ENCODE measurements at places on chromosomes 16 and 17.

DNA sequence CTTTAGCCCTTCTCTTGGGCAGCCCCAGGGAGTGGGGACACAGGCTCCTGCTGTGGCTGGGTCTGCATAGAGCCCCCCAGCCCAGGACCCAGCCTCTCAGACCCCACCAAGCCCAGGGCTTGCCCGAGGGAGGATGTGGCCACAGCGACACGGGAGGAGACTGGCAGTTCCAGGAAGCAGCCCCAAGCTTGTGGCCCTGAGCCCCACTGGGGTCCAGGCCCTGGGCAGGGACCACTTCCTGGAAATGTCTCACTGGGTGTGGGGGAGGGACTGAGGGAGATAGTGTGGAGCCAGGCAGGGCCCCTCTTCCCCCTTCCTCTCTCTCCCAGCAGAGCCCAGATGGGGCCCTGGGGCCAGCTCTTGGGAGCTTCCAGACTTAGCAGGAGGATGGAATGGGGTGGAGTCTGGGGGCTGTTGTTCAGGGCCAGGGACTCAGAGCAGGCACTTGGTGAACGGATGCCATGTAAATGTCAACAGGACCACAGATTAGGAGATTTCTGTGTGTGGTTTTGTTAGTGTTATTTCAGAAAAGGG, 35.3 kb downstream of the ADGRG5 start:
- peak; percentile 35 for DNase-seq

DNA sequence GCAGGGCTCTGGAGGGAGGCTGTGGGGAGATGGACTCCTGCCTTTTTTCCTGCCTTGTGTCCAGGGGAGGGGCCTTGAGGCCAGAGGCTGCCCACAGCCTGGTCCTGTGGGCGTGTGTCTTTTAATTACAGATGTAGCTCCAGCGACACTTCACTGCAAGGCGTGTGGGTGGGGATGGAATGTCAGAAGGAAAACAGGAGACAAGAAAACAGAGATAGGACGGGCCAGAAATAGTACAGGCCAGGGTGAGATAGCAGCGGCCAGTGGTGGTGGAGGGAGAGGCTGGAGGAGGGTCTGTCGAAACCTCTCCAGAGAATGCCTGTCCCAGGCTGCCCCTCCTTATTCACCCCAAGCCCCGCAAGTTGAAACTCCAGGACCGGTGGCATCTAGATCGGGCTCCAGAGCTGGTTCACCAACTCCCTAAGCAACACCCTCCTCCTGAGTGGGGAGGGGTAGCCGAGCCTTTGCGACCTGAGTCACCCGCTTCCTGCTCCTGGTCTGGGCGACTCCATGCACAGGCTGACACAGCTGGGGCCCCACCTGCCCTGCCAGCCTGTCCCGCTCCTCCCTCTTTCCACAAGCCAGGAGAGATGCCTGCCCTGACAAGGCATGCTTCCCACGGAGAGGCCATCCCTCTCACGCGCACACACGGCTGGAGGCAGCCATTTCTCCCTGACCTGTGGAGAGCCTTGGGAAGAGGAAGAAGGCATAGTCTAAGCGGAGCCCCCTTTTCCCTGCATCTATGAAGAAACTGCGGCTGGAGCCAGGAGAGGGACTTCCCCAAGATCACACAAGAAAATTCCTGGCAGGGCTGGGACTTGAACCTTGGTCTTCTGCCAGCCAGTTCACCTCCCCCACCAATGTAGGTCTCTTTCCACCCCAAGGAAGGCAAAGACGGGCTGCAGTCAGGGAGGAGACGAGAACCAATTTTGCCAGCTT, 6.6 kb upstream of the JUP start:
- DNase-seq: no peak

- no peak for DNase-seq
Observed at GRCh38 chr17:74078363-74078941, 125.0 kb upstream of the RPL38 start.

DNA sequence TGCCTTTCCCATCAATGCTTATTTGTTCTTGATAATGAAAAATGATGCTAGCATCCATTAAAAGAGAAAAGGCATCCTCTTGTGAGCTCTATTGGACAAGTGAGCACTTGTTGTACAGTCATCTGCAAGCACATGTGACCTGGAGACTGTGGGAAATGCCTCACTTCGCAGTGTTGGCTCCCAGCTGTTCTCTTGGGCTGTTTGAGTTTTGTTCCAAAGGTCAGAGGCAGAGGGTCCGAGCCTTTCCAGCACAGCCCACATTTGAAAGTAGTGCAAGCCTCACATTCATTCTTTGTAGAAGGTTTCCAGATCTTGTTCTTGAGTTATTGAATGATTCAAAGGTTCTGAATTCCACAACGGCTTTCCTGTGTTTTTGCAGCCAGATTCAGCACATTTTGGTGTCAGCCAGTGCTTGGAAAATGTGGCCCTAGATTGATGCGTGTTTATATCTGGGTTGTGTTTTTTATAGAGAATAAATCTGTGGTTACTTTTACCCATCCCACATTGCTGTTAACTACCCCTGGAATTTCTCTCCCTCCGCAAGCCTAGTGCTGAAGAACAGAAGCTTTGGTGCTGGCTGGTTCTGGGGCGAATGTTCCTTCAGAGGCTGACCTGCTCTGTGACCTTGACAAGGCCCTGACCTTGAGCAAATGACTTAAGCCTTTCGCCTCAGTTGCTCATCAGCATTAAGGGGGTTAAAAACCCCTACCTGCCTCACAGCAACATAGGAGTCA, 49.8 kb downstream of the CDH1 start:
- DNase-seq: no peak

- DNase-seq: no peak
Observed at GRCh38 chr17:74773871-74774286, 2.3 kb downstream of the NAT9 start.

DNA sequence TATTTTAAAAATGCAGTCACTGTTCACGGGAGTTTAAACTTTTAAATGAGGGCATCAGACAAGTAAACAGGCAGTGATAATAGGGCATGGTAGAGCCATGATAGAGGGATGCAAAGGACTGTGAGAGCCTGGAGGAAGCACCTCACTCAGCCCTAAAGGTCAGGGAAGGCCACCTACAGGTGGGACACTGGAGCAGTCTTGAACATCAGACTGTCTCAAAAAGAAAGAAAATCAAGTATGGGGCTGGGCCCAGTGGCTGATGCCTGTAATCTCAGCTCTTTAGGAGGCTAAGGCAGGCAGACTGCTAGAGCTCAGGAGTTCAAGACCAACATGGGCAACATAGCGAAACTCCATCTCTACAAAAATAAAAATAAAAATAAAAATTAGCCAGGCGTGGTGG, 31.0 kb upstream of the DHRS7B start:
- DNase-seq: no peak

DNA sequence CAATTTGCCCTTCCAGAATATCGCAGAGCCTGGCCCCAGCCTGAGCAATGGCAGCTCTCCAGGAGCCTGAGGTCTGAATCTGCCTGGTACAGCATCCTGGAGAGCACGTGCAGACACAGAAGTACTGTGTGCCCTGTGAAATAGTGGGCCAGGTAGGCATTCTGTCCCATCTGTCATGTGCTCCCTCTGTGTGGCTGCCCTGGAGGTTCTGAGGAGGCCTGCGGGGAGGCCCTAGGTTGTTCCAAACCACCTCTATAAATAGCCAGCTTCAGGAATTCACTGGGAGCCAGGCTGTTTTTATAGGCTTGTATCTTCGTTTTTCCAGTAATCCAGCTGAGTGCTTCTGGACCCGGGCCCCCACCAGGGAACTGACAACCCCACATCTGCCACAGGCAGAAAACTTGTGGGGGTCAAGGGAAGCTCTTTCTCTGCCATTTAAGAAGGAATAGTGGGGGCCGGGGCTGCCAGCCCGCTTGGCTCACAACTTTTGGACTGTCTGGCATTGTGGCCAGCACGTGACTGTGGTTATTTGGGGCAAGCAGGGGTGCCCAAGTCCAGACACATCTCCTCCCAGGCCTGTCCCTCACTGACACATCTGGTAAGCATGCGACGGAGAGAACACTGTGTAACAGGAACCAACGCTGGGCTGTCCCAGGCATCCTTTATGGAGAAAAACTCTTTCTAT, 356.3 kb upstream of the TNRC6C start:
- DNase-seq: no peak

DNA sequence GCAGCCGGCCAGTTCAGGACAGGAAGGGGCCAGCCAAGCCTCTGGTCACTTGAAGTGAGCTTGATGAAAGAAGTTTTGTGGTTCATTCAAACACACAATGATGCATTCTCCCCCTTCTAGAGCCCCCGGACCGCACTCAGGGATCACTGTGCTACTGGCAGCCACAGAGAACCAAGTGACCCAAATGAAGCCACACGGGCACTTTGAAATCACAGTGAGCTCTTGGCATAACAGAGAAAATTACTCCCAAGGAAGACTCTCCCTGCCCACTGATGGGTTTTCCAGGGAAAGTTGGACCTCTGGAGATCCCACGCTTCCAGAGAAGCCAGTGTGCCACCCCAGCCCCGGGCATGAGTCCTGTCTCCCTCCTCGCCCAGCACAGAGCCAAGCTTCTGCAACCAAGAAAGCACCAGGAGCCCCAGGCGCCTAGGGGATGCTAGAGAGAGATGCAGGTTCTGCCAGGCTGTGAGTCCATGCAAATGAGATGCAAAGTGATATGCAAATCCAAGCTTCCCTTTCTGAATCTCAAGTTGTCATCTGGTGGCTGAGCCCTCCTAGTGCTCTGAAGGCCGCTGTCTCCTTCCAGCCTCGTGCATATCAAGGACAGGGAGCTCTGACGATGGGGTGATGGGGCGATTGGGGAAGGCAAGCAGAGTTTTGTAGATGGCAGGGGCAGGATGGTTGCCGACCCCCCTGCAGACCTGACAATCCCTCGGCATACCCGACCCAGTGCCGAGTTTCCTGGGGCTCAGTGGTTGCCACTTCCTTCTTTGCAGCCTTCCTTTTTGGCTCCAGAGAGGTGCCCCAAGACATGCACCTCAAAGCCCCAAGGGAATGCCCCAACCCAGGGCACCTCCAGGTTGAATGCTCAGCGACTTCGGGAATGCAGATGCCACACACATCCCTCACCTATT, 59.7 kb upstream of the TNRC6C start:
- DNase-seq: no peak

DNA sequence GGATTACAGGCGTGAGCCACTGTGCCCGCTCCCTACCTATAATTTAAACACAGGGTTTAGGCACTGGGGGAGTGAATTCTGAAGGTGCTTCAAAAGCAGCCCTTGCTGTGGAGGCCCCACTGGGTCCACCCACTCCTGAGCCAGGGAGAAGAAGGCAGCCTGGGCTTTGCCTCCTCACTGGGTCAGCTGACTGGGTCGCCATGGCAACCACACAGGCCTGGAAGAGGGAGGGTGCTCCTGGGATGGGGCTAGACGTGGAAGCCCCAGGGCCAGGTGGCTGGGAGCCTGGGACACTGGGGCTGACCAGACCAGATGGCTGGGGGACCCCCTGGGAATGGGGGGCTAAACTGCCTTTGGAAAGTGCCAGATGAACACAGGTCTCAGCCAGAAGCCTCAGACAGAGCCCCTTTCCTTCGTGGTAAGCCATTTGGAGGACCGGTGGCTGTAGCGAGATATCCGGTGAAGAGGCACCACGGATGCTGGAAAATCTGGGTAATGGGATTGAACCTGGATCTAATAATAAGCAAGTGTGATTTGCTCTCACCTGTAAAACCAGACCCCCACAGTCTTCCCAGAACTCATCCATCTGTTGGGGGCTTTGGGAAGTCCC, 32.9 kb downstream of the TRARG1 start:
- DNase-seq: no peak

- no peak for DNase-seq
Observed at GRCh38 chr16:67675579-67675935, 8.9 kb downstream of the C16orf86 start.

DNA sequence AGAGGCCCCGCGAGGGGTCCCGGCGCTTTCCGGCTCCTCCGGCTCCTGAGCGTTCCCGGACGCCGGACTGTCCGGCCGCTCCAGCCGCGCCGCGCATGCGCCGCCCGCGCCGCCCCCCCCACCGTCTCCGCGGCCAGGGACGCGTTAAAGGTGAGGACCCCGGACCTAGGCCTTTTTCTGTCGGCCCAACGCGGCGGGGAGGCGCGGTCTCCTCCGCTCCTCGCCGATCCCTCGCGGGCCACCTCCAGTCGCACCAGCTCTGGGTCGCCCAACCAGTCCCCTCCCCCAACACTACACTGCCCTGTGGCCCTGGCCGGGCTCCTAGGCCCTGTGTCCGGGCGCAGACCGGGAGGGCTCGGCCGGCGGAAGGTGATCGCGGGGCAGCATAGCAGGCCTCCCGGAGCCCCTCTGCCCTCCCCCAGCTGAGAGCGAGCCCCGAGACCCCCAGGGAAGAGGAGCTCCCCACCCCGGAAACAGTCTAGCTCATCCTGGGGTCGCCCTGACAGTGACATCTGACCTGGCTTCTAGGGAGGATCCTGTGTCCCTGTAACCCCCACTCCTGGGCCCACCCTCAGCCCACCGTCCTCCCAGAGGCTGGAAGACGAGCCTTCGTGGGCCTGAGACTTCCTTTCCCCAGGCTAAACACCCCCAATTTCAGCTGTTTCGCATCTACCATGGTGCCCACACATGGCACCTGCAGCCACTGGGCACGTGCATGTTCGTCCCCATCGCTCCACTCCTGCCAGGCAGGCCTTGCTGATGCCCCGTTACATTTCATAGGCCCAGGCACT, 14.7 kb upstream of the BCAR1 start:
- DNase-seq: no peak

DNA sequence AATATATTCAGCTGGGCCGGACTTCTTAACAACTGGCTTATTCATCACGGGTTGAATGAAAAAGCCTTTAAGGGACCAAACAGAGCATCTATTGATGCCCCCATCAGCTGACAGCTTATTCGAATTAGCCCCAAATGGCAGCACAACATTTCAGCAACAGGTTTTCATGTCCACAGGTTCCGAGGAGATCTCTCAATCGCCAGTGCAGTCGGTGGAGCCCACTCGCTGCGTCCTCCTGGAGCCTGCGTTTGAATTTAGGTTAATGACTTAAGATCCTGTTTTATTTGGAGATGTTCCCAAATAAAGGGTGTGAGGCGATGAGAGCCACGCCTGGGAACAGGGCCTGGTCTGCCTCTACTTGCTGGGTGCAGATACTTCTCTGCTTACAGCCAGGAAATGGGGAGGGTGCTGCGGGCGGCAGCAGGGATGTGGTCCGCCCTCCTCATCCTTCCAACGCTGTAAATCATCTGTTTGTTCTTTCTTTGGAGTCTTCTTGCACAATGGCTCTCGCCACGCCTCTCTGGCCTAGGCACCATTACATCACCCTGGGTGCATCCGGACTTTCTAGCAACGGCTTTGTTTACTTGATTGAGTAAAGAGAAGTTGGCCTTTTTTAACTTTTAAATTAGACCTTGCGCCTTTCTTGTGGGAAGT, 22.6 kb downstream of the NDE1 start:
- peak; percentile 57 for DNase-seq

All from activated CD8-positive, alpha-beta memory T cell treated with anti-CD3 and anti-CD28 coated beads, Interleukin-2, amount 50 U/mL, for 4 hours (primary cell).